Memory B cell (primary cell): ENCODE measurements at places on chromosomes 2 and 18.

GRCh38 chr2:7467782-7468447, 550.7 kb downstream of the RNF144A start:
- peaks cover 5% of the 10 kb centered on the region for H3K27me3 ChIP-seq
- H3K36me3 ChIP-seq = no peaks in the 10 kb centered on the region
- no peaks in the 10 kb centered on the region for H3K4me1 ChIP-seq
- no peak overlapping the region for H3K4me3 ChIP-seq
- no peak overlapping the region for H3K27ac ChIP-seq
- no peak for DNase-seq

DNA sequence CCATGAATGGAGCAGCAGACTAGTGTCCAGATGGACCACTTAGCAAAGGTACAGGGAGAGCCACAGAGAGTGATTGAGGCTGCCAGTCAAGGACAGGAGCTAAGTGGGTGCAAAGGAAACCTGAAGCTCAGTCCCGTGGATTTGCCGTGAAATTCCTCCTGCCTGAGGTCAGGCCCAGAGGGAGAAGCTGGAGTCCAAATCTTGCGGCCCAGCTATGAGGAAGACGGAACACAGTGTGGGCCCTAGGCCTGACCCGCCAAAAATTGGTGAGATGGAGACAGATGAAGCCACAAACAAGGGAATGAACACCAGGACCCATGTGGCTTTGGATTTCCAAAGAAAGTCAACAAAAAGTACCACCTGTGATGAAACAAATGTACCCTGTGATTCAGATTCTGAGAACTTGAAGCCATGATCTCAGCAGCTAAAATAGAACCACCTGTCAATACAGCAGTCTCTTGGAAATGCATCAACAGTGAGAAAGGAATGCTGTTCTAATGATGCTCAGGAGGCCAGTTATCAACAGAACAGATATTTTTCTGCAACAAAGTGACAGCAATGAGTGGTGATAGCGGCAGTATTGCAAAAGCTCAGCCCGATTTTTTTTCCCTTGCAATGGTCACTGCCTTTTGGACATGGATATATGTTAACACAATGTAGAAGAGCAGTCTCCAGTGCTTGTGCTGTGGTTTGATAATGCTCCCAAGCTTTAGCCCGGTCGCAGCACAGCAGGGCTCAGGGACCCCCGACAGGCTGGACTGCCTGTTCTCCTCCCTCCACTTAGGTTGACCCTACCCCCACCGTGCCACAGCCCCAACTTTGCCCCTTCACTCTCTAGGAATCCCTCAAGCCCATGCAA, 10.7 kb downstream of the COL6A3 start:
- no peak overlapping the region for H3K4me3 ChIP-seq
- no peaks in the 10 kb centered on the region for H3K36me3 ChIP-seq
- H3K4me1 ChIP-seq = no peaks in the 10 kb centered on the region
- no peak overlapping the region for H3K27ac ChIP-seq
- peaks cover 4% of the 10 kb centered on the region for H3K27me3 ChIP-seq

DNA sequence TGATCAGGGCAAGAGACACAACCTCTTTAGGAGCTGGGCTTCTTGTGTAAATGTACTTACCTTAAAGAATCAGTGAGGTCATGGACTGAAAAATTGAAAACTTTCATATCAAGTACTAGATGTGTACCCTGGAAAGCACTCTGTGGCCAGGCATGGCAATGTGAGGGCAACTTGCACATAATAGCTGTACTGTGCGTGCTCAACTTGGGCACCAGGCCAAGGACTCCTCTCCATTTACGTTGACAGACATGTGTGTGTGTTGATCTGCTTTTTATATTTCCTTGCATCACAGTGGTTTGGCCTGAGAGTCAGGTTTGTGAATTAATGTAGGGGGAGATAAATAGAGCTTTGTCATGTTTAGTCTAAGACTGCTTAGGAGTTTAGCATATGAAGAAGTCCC, 669.5 kb upstream of the REG3G start:
- H3K4me3 ChIP-seq = no peak overlapping the region
- no peaks in the 10 kb centered on the region for H3K27me3 ChIP-seq
- H3K4me1 ChIP-seq = no peaks in the 10 kb centered on the region
- no peak overlapping the region for H3K27ac ChIP-seq
- DNase-seq = no peak

DNA sequence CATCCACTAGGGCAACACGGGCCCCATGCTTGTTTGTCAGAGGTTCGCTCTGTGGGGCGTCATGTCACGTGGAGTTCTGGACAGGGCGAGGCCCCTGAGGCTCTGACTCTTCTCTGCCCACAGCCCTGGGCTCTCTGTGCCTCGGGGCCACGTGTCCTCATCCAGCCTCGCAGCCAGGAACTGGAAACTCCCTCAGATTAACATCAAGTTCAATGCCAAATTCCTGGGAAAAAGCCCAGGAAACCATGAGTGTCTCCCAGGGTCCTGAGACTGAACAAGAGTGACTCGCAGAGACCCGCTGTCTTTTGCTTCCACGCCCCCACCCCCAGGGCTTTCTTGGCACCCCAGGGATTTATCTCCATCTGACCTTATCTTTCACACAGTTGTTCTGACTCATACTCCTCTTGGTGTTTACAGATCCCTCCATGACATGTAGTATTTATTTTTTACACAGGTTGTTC, 174.0 kb upstream of the PIEZO2 start:
- no peak overlapping the region for H3K27ac ChIP-seq
- no peaks in the 10 kb centered on the region for H3K4me1 ChIP-seq
- DNase-seq = no peak
- H3K4me3 ChIP-seq = no peak overlapping the region
- H3K27me3 ChIP-seq = no peaks in the 10 kb centered on the region
- H3K36me3 ChIP-seq = no peaks in the 10 kb centered on the region

DNA sequence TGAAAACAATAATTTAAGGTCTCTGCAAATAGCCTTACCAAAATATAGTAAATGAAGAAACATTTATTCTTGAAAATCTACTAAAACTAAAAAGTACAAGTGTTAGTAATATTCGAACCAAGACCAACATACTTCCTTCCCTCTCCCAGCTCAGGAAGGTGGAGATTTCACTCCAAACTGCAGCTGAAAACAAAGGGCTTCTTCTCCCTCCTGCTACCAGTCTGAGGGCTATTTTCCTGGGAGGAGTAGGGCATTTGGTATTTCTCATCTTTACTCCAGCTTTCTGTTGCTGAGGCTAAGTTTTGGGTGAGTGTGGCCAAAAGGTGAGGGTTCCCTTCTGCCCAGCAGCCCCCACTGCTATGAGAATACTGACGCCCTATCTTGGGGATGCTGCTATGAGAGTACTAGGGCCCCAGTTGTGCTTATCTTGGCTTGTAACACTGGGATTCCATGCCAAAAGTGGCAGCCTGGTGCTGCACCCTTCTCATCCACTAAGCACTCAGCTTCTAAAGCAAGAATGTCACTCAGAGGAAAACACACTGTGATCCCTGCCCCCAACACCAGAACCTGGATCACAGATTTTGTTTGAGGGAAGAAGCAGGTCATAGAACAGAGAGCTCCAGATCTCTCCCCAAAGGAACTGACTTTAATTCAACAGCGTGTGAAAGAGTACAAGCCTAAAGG, 130.7 kb upstream of the KLF7 start:
- peaks cover 6% of the 10 kb centered on the region for H3K36me3 ChIP-seq
- peaks cover 3% of the 10 kb centered on the region for H3K4me1 ChIP-seq
- no peak overlapping the region for H3K27ac ChIP-seq
- no peak for DNase-seq

GRCh38 chr18:44732599-44732998, 51.9 kb downstream of the SETBP1 start:
- peaks cover 72% of the 10 kb centered on the region for H3K4me1 ChIP-seq
- no peaks in the 10 kb centered on the region for H3K27me3 ChIP-seq
- peaks cover 17% of the 10 kb centered on the region for H3K36me3 ChIP-seq
- peak overlapping the region; percentile 73 for H3K4me3 ChIP-seq
- no peak for DNase-seq
